ENCODE measurements at places on chromosomes 6 and 20. TPM values are rescaled to one million over a fixed set of nuclear protein-coding genes. Genes with fewer than 3 reads are reported as not detected.

- DNase-seq: no peak
Measured at GRCh38 chr6:148831064-148831463, 84.2 kb downstream of the UST start.

DNA sequence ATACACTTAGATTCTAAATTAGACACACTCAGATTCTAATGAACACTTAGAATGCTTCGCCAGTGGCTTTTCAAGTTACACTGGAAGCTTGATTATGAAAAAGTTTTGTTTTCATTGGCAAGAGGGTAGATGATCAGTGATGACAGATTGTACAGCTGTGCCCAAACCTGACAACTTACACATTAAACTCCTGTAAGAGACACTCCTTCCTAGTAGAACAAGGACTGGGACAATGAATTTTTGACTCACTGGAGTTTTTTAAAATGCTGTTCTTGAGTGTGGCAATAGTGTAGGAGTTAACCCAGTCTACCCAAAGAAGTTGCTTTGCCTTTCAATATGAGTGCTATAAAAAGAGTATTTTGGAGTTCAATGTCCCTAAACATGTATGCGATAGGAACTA, 140.8 kb downstream of the SLC16A10 start:
- no peak for DNase-seq

- no peak for DNase-seq
Measured at GRCh38 chr6:9848094-9848493, 566.8 kb downstream of the TFAP2A start.

DNA sequence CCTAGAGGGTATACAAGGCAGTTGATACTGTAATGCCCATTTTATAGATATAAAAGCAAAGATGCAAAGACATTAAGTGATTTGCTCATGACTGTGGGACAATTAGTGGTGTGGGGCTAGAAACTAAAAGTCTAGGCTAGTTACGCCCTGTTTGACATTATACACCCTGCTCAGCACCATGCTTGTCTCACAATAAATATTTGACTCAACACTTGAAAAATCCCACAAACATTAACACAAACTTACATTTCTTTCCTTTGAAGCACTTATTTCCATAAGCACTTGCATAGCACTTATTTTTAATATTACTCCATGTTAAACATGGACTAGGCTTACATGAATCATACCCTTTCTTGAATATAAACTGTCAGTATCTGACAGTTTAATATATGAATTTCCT, 36.5 kb upstream of the SNRPB2 start:
- DNase-seq: no peak

GRCh38 chr6:164078532-164079274, 664.2 kb downstream of the QKI start:
- DNase-seq: no peak

DNA sequence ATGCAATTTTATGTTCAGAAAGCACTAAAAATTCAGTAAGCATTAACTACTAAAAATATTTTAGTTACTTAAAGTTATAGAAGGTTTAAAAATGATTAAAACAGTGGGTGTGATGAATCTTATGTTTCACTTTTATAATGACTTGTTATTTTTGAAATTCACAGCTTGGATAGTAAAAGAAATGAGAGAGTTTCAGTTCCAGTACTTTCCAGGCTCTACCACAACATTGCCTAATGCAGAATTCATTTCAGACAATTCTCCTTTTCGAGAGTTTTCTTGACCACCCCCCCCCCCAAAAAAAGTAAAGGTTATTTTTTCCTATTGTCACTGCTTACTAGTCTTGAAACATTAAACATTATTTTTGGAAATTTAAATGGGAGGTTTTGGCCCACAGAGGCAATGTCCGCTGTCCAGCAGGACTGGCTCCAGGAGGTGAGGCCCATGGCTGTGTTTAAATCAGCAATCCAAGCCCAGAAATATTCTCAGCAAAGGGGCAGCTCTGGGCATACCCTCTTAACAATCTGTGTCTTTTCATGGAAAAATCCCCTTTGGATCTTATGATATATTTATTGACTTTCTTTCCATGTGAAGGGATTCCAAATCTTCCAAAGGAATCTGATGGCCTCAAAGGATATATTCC, 519.9 kb downstream of the MAFB start:
- no peak for DNase-seq

GRCh38 chr20:20887593-20888265, 175.3 kb upstream of the RALGAPA2 start:
- DNase-seq: no peak

DNA sequence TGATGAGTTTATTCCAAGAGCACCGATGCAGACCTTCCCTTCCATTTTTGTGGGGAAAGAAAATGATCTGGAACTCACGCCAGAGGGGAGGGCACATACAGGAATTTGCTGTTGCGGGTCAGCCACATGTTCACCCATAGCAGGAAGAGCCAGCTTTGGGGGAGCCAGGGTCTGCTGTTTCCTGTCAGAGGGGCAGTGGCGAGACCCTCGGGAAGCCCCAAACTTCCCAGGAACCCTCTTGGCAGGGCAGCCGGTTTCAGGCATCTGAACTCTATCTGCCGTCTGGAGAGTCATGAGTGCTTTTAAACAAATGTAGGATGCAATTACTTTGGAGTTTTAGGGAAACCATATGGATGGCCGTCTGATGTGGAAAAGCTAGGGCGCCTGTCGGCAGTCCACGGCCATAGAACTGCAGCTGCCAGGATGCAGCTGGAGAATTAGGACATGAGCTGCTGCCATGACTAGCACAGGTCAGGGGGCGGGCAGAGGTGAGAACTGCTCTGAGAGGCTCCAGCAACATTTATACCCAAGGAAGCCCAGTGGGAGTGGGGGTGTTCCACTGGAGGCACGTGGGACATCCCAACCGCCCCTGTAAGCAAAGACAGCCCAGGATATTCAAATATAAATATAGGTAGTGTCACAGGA, 14.8 kb upstream of the SERPINB9 start:
- peak; percentile 35 for DNase-seq

DNA sequence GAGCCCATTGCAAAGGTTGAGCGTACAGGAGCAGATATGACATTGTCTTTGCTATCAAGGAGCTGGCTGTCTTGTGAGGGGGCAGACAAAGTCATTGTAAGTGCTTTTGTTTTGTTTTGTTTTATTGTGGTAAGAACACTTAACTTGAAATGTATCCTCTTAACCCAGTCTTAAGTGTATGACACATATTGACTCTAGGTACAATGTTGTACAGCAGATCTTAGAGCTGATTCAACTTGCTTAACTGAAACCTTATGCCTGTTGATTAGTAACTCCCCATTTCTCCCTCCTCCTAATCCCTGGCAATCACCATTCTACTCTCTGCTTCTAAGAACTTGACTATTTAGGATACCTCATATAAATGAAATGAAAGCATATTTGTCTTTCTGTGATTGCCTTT, 429.0 kb downstream of the BMP2 start:
- DNase-seq: no peak

GRCh38 chr6:35105078-35105477, 36.1 kb downstream of the TCP11 start:
- no peak for DNase-seq

DNA sequence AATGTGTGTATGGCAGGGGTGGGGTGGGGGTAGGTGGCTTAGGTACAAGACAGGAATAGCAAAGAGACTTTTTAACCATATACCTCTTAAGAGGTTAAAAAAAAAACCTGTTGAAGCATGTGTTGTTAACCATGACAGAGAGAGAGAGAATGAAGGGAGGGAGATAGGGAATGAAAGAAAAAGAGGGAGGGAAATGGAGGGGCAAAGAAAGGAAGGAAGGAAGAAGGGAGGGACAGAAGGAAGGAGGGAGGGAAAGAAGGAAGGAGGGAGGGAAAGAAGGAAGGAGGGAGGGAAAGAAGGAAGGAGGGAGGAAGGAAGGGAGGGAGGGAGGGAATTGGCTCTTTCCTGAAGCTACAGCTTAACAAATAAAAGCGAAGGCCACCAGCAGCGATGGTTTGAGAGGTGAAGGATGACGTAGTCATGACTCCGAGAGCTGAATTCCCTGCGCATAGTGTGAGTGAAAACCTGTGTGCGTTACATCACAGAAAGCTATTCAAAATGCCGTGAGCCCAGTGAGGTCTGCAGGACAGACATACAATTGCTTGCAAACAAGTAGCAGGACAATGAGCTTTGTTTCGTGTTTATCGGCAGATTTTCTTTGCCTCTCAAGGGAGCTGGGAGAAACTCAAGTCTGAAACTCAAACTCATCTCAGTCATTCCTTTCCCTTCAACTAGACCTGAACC, 88.6 kb upstream of the NEDD9 start:
- DNase-seq: no peak

DNA sequence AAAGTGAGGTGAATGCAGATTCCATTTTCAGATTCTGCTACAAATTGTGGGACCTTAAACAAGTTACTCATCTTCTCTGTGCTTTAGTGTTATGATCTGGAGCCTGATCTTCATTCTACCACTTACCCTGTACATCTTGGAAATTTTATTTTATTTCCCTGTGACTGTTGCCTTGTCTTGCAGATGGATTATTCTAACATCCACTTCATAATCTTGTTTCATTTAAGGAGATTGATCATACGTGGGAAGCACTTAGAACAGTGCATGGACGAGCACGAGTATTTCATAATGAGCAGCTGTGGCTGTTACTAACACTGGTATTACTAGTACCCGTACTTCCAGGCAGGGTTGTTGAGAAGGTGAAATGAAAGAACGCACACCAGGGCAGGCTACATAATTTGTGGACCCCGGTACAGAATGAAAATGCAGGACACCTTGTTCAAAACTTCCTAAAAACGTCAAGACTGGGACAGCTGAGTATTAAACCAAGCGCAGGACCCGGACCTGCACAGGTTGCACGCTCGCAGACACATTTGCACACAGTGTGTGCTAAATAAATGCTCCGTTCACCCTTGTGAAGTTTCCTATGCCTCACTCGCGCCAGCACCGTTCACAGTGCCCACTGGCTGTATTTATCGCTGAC, 535 bp upstream of the CCDC170 start:
- no peak for DNase-seq

GRCh38 chr20:50413088-50413500, 97.1 kb upstream of the PTPN1 start:
- DNase-seq: no peak

- DNase-seq: peak; percentile 99
Measured at GRCh38 chr20:10434467-10434831, 427 bp upstream of the MKKS start.

DNA sequence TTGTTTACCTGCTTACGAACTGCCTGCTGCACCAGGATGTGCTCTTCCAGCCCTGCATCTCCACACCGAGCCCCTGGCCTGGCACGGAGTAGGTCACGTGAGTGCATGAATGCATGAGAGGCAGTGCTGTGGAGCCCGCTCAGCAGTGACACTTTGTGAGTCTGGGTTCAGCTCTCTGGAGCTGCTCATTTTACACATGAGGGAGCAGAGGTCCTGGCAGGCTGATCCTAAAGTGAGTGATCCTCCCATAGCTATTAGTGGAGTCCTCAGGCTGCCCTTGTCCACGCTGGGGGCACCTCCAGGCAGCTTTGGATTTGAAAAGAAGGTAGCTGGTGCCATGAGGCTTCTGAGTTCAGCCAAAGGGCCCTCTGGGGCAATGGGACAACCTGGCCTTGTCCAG, 64.2 kb downstream of the EDN3 start:
- peak; percentile 59 for DNase-seq

- DNase-seq: no peak
Measured at GRCh38 chr6:22353101-22353500, 56.3 kb upstream of the PRL start.

- no peak for DNase-seq
Measured at GRCh38 chr6:108684771-108685329, 124.1 kb downstream of the FOXO3 start.

The LHFPL5 gene
- not detected for polyA plus RNA-seq

The CALHM4 gene
- 1.4 TPM for polyA plus RNA-seq

The C4B gene
- 22.3 TPM for polyA plus RNA-seq

The NR2E1 gene
- not detected for polyA plus RNA-seq

The MYLK2 gene
- 0.76 TPM for polyA plus RNA-seq

The SOBP gene
- 14.8 TPM for polyA plus RNA-seq

The PRSS16 gene
- 0.28 TPM for polyA plus RNA-seq
